Activated T-cell treated with anti-CD3 and anti-CD28 coated beads for 48 hours (primary cell): ENCODE measurements at places on chromosomes 2 and 18.
A peak's percentile ranks its signal among the peaks of the same experiment; 100 is the strongest.

GRCh38 chr2:233402346-233402745, 48.1 kb downstream of the DGKD start:
- DNase-seq = no peak

GRCh38 chr2:235494716-235495372, 1.0 kb downstream of the AGAP1 start:
- DNase-seq = peak; percentile 5

DNA sequence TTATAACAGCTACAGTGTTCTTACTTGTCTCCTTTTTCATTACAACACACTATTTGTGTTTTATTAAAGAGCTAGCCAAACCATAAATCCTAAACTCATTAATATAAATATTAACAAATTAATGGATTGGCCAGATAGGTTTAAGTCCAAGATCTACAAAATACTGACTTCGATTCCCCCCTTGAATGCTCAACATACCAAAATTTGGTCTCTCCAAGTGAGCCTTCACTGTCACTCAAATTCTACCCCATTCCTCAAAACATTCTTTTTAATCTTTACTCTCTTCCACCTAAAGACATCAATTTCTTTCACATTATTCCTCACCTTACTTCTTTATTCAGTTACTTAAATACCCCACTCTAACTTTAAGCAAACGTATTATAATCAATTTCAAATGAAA, 281.5 kb downstream of the ICOS start:
- no peak for DNase-seq

DNA sequence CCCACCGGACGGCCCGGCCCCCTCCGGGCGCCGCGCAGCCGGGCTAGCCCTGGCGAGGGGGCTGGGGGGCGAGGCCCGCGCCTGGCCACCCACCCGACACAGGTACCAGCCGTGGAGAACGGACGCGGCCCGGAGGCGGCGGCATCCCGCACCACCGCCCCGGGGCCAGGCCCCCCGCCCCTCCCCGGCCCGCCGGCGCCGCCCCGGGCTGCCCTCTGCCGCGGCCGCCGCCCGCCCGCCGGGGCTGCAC, 405 bp downstream of the SOS1 start:
- no peak for DNase-seq

DNA sequence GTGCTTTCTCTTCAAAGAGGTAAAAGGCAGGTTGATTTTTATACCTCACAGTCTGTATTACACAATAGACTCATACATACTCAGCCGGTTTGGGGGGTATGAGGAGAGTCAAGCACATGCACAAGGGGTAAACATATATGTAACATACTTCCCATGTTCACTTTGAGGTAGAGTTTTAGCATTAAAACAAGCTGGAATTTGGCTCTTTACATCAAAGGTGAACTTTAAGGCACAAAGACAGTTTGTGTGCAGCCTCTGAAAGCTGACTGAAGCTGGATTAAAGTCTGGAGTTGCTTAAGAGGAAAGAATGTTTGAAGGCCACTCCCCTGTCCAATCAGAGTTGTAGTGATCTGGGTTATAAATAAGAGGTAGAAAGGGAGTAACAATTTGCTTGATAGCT, 282.0 kb downstream of the DPP10 start:
- DNase-seq = no peak

DNA sequence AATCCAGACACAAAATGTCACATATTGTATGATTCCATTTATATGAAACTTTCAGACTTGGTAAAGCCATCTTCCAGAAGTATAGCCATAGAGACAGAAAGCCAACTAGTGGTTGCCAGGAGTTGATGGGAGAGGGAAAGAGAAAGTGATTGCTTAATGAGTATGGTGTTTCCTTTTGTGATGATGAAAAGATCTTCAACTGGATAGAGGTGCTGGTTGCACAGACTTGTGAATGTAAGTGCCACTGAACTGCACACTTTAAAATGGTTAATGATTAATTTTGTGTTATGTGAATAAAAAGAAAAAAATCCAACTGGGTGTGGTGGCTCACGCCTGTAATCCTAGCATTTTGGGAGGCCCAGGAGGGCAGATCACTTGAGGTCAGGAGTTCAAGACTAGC, 135.3 kb upstream of the SLC1A4 start:
- DNase-seq = no peak

DNA sequence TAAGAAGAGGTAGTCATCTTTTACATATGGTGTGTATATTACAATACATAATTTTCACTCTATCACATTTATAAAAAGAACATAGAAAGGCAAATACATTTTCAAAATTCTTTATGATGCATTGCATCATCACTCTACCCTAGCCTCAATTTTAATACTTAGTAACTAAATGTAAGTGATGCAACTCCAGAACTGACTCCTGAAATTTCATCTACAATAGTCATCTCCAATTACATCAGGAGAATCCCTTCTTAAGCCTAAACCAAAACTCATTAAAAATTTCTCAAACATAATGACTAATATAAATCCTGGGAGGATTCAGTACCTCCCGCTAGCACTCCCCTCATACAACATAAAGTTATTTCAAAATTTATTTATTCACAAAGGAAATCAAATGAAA, 15.9 kb downstream of the TMX3 start:
- DNase-seq = no peak

GRCh38 chr18:58392324-58393000, 236.4 kb downstream of the ALPK2 start:
- no peak for DNase-seq

GRCh38 chr18:46283895-46284295, 179.7 kb downstream of the HAUS1 start:
- no peak for DNase-seq

DNA sequence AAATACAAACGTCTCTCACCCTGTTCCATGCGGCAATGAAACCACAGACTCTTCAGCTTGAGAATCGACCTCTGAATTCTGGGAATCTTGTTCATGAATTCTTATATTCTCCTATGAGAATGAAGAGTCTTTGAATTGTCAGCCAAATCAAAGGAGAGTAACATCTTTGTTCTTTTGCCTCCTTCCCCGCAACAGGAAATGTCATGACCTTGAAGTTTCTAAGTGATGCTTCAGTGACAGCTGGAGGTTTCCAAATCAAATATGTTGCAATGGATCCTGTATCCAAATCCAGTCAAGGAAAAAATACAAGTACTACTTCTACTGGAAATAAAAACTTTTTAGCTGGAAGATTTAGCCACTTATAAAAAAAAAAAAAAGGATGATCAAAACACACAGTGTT, 21.8 kb downstream of the TNFAIP6 start:
- DNase-seq = no peak

- peak; percentile 18 for DNase-seq
These were observed 1.3 kb upstream of the ZNF516 start for GRCh38 chr18:76496194-76496890.

GRCh38 chr2:21814588-21815149, 690.9 kb downstream of the TDRD15 start:
- DNase-seq = no peak

GRCh38 chr2:161303535-161304050, 4.6 kb upstream of the PSMD14 start:
- no peak for DNase-seq

DNA sequence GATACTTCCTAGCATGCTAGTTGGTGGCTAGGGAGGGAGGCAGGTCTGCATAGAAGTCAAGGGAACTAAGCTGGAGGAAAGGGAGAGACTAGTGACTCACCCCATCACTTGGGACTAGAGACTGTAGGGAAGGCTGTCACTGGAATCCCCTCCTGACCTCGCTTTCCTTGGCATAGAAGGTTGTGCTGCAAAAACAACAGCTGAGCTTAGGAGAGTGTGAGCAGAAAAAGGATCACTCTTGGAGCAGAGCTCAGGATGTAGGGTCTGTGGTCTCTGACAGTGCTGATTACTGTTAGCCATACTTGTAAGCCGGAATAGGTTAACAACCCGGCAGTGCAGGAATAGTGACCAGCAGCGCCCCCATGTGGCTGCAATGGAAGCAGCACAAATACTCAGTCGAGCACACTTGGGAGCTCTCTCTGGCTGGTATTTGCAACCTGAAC, 66.9 kb upstream of the SMAD2 start:
- DNase-seq = peak; percentile 45

- DNase-seq = no peak
These were observed 31.6 kb downstream of the TWSG1 start for GRCh38 chr18:9366126-9366714.

DNA sequence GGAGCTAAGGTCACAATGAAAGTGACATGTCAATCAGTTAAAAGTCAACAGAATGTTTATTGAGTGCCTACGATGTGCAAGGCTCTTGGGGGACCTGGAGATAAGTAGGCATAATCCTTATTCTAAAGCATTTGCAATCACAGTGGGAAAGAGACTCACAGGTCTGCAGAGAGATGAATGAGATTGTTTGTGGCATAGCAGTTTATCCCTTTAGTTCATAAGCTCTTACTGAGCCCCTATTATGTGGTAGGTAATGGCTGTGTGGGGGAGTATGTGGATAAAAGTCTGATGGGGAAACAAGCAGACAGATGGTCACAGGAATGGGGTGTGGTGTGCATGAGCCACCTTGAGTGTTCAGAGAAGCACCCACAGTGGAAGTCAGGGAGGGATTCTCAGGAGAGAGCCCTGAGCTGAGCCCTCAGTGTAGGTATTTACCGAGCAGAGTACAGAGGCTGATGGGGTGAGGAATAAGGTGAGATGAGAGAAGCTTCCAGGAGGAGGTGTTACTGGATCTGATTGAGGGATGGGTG, 48.1 kb downstream of the EMILIN2 start:
- no peak for DNase-seq

- no peak for DNase-seq
These were observed 66.3 kb downstream of the SLC66A2 start for GRCh38 chr18:79884963-79885728.

DNA sequence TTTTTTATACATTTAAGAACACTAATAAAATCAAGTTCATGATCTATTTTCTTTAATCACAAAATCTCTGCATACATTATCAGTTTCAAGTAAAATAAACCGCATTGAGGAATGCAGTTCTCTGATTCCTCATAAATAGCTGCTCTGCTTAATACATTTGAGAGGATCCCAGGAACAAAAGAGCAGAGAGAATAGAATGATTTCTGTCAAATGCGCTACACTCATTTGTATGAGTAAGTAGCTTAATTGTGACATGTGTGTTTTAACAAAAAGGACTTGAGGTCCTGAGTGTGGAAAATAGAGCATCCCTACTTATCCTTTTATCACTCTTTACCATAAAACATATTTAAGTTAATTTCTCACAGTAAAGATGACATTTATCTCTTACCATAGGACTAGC, 134.0 kb downstream of the PID1 start:
- no peak for DNase-seq

DNA sequence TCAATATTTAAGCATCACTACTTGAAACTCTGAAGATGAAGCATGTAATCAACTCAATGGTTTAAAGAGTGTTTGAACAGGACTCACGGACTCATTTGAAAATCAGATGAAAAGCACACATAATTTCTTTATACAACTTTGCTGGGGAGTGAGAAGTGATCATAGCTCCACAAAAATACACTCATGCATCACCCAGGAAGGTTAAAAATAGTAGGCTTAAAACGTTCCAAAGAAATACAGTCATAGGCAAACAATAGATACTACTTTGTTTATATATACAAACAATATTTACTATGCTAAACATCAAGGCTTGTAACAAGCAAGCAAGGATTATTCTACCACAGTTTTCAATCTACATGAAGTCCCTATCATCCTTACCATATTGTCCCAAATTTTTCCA, 11.6 kb downstream of the HNRNPLL start:
- DNase-seq = no peak

- no peak for DNase-seq
These were observed 4.7 kb downstream of the MGAT4A start for GRCh38 chr2:98726205-98726604.

- DNase-seq = no peak
These were observed 134.1 kb downstream of the FMNL2 start for GRCh38 chr2:152468899-152469692.

GRCh38 chr2:167827352-167828097, 419.9 kb downstream of the STK39 start:
- no peak for DNase-seq

GRCh38 chr2:149625671-149626070, 38.1 kb upstream of the MMADHC start:
- no peak for DNase-seq
